ENCODE measurements at places on chromosomes 6 and 20.

- peak; percentile 30 for DNase-seq
Observed at GRCh38 chr20:57748601-57749130, 38.9 kb upstream of the PMEPA1 start.

DNA sequence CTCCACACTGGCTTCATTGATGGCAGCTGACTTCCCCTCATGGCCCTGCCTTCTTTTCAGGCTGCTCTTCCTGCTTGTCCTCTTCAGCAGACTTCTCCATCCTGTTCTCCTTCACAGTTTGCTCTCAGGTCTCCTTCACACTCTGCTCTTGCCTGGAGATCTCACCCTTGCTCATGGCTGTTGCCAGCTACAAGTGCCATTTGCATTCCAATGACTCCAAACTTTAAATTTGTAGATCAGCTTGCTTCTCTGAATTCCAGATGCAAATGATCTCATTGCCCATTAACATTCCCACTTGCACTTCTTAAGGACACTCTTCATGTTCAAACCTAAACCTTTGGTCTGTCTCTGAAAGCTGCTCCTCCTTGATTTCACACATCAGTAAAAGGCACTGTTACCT lies 343.0 kb downstream of the QKI start:
- no peak for DNase-seq

GRCh38 chr6:139395891-139396301 lies 21.4 kb upstream of the CITED2 start:
- DNase-seq: no peak

GRCh38 chr6:74912234-74912633 lies 293.6 kb downstream of the COL12A1 start:
- DNase-seq: no peak
